Cerebellar nuclear complex (tissue), 1 donor: ENCODE measurements at places on chromosomes 11 and 22.

DNA sequence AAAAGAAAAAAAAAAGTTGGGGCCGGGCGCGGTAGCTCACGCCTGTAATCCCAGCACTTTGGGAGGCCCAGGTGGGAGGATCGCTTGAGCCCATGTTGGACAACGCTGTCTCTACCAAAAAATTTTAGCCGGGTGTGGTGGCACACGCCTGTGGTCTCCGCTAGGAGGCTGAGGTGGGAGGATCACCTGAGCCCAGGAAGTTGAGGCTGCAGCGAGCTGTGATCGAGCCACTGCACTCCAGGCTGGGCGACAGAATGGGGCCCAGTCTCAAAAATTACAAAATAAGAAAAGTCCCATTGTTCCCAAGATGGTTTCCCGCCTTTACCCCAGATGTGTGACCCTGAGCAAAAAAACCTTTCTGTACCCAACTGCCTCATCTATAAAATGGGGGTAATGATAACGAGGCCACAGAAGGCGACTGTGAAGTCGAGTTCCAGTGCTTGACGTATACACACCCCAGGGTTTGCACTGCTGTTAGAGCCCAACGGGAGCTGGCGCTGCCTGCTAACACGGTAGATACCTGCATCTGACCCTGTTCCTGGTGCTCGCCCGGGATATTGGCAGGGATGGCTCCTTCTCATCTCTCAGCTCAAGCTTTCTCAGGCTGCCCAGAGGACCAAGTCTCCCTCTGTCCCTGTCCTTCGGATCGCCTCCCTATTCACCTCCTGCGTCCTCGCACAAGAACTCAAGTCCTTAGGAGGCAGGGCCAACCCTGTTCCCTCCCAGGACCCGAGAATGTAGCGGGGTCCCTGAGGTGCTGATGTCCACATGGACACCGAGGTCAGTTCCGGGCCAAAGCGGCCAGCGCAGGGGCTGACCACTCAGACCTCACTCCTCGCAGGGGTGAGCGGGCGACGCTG, 1.1 kb upstream of the RPLP2 start:
- no peak for DNase-seq

DNA sequence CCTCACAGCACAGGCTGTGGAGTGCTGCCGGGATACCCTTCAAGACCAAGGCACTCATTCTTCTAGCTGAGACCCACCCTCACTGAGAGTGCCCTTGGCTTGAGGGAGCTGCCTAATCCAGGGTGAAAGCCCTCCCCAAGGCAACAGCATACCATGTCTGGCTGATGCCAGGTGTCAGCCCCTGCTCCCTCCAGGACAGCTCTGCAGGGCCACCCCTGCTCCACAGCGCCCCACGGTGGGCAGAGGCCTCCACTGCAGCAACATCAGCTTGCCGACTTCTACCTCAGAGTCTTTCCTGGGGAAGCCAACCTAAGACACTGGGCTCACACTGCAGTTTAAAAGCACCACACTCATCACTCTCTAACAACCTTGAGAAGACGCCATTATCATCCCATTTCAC, 29.0 kb downstream of the TTLL1 start:
- DNase-seq, result no peak

DNA sequence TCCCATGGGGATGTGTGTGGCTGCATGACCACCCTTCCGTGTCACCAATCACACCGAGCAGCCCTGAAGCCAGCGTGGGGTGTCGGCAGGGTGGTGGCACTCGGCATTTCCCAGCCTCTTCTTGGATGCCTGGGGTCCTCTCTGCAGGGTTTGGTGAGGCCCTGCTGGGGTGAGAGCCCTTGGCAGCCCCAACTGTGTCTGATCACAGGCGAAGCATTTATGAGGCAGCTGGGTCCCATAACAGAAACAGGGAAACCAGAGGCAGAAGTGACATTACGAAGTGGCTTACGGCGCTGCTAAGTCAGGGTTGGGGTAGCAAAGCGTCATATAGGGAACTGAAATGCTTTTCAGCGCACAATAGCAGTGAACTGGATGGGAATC, 92.3 kb upstream of the SEPTIN5 start:
- DNase-seq, result no peak

DNA sequence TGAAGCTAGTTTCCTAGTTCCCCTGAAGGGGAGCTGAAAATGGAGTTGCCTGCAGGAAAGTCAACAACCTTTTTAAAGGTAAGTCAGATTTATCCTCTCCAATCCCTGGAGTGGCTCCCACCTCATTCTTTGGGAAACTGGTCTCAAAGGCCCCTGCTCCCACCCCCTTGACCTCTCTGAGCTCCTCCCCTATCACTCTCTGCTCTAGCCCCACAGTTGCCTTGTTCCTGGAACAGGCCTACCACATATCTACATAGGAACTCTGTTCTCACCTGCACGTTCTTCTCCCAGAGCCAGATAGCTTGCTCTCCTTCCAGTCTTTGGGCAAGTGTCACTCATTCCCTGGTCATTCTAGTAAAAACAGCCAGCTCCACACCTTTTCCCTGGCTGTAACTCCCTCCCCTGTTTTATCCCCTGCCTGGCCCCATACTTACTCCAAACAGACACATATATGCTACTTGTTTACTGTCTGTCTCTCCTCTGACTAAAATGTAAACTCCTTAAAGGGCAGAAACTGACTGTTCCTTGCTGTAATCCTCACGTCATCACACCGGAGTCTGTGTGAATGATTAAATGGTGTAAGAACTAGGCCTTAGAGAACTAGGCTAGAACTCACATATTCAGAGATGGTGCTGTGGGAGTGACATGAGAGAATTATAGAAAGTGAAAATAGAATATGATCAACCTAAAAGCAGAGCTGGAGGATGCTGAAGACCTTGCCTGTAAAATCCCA, 53.3 kb downstream of the TCF20 start:
- no peak for DNase-seq

- no peak for DNase-seq
These were observed 29.9 kb downstream of the PIWIL3 start for GRCh38 chr22:24744638-24745037.

DNA sequence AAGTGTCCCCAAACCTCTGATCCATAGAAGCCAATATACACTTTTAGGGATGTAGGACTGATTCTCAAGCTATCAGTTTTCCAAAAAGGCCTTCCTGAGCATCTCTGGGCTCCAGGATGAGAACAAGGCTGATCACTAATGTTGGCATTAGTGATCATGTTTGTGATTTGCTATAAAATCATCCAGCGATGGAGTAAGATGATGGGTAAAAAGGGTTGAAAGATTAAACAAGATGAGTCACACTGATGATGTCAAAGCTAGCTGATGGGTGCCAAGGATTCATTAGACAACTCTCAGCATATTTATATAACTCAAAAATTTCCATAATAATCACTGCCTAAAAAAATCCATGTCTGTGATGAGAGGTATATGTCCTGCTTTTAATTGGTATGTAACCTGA, 42.8 kb downstream of the ZNF280B start:
- DNase-seq, result no peak

GRCh38 chr11:112997857-112998466, 36.7 kb downstream of the NCAM1 start:
- DNase-seq, result no peak

GRCh38 chr11:111510311-111510710, 1.9 kb downstream of the BTG4 start:
- no peak for DNase-seq

- no peak for DNase-seq
These were observed 80.3 kb downstream of the FBLN1 start for GRCh38 chr22:45582955-45583320.

DNA sequence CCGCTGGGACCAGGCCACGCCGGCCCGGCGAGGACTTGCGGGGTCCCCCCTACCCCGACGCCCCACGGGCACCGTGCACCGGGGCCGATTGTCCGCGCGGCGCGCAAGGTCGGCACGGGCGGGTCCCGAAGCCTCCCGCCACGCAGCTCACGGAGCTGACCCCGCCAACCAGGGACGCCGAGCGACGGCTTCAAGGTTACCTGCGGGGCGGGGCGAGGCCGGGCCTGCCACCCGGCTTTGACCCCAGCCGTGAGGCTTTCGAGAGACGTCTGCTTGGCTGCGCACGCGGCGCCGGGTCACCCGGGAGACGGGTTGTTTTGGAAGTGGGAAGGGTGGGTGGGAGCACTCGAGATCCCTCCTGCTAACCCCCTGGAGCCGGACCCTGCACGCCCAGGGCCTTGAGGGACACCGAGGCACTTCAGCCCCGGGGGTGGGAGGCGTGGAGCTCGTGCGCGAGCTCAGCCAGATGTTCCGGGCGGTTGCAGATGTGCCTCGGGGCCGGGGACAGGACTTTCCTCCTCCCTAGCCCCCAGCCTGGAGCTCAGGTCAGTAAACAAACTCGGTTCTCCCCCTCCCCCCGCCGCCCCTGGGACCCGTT, 3.2 kb upstream of the WNT11 start:
- DNase-seq, result no peak

- no peak for DNase-seq
These were observed 11.6 kb downstream of the TST start for GRCh38 chr22:37007651-37008050.

GRCh38 chr11:3134651-3135480, 30.2 kb downstream of the OSBPL5 start:
- DNase-seq, result no peak

GRCh38 chr11:46321757-46322156, 25.5 kb upstream of the DGKZ start:
- no peak for DNase-seq

- no peak for DNase-seq
These were observed 3.7 kb upstream of the DPF2 start for GRCh38 chr11:65329944-65330403.

DNA sequence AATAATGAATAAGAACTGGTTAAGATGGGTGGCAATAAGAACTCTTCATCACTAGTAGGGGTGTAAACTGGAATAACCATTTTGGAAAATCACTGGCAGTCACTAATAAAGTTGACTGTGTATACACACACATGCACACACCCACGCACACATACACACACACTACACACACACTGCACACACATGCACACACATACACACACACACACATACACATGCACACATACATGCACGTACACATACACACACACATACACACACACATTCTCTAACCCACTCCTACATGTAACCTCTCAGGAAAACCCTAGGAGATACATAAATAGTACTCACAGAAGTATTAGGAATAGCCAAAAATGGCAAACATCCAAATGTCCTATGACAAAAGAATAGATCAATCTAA, 406.5 kb upstream of the SYN3 start:
- DNase-seq, result no peak

DNA sequence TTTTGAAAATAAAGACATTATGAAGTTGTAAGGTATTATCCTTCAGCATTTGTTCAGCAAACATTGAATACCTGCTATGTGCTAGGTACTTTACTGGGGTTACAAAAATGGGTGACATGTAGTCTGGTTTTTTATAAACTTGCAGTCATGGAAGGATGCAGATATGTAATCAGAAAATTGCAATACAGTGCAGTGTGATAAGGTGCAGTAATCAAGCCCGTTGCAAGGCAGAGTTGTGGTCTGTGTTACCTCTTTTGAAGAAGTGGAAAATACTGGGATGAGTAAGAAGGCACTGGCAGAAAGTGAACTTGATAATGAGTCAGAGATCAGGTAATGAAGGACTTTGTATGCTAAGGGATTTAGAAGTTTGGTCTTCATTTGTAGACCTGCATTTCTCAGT, 8.1 kb downstream of the FBXO7 start:
- no peak for DNase-seq

DNA sequence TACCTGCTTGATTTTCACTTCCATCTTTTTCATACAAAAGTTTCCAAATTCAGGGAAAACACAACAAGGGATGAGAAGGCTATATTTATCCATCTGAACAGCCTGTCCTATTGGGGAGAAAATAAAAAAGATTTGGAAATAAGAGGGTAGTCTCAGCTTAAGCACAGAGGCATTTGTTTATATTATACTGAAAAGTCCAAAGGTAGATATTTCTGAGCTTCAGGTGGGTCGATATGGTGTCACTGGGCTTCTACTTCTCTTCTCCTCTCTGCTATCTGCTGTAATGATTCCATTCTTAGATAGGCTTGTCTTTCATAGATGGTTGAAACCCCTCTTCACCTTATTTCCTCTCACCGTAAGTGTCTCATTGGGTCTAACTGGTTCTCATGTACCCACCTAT, 337.0 kb downstream of the INSC start:
- no peak for DNase-seq

DNA sequence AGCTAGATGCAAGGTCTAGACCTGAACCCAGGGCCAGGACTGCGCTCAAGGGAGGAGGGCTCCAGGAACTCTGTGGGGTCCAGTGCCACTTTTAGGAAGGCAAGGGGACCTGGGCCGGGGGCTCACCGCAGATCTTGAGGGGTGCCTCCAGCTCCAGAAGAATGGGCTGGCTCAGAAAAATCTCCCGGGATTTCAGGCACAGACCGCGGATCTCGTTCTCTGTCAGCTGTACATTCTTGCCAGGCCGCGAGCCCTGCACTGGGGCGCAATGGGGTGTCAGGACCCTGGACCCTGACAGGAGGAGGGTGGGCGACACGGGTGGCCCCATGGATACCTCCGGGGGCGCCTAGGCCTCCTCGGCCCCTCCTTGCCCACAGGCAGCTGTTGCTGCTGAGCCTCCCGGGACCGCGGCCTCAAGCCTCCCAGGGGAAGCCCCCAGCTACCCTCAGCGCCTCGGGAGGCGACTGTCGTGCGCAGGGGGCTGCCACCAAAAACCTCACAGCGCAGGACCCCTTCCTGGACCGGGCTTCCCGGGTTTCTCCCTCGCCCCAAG, 640 bp downstream of the PPP1CA start:
- DNase-seq, result no peak

- DNase-seq, result no peak
These were observed 342.3 kb downstream of the CADM1 start for GRCh38 chr11:115161876-115162275.

DNA sequence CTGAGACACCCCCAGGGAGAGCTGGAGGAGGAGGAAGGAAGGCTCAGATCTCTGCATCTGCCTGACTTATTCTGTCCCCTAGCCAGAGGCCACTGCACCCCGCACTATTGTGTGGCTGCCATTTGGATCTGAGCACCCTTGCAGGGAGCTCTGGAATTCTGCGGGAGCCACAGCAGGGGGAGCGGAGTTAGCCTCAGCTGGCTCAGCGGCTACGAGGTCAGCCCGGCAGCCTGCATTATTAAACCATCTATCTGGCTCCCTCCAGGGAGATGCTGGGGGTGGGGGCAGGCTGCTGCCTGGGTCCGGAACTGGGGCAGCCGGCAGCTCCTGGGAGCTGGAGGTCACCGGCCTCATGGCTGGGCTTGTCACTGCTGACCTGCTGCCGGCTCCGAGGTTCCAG, 6.5 kb upstream of the ELFN2 start:
- no peak for DNase-seq

DNA sequence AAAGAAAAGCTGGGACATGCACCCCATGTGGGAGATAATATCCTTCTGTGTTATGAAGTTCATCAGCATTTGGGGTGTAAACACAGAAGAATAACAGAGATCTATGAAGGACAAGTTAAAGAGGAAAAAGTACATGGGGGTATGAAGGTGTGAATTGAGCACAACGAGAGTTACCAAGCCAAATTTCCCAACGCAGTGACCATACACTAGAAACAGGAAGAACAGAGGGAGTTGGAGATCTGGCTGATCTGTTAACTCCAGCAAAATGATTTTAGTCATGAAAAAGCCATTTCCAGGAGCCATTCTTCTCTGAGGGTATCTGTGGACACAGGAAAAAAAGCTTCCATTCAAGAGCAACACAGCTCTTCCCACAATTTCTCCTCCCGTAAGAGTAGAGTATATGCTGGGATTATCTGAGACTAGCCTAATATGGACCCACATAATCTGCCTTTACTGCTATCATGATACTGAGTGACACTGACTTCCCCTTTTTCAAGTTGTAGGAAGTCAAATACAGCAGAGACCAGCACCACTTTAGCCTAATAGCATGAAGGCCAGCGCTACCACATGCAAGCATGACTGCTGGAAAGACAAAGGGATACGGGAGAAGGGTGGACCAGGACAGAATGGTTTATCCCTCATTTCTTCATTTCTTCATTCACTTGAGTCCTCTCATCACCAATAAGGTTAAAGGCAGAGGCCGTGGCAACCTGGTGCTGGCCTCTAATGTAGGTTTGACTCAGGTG, 19.6 kb upstream of the OR8D2 start:
- no peak for DNase-seq
